Metanephros (tissue), 2 donors: ENCODE measurements at places on chromosomes 16 and 17. TPM values are rescaled to one million over a fixed set of nuclear protein-coding genes. Genes with fewer than 3 reads are reported as not detected.

The GPRC5C gene
- 231 TPM for total RNA-seq

The QPRT gene
- 86.2 TPM for total RNA-seq

The FNDC8 gene
- total RNA-seq, result not detected

The CUEDC1 gene
- 22.6 TPM for total RNA-seq

The CNTNAP1 gene
- 13.6 TPM for total RNA-seq

The CMTM2 gene
- total RNA-seq, result 0.93 TPM

The CRK gene
- total RNA-seq, result 59.0 TPM
